ENCODE measurements at places on chromosomes 3 and 15.

GRCh38 chr15:32652178-32652577, 10.7 kb downstream of the SCG5 start:
- no peak for DNase-seq

- DNase-seq = no peak
Observed at GRCh38 chr3:30954426-30954825, 60.0 kb upstream of the GADL1 start.

GRCh38 chr3:44477312-44478030, at the start of gene ZNF445:
ZNF445 (minus strand) TSS chr3:44477670; CDS start chr3:44455549, 22,121 bp downstream.
- peak; percentile 88 for DNase-seq

DNA sequence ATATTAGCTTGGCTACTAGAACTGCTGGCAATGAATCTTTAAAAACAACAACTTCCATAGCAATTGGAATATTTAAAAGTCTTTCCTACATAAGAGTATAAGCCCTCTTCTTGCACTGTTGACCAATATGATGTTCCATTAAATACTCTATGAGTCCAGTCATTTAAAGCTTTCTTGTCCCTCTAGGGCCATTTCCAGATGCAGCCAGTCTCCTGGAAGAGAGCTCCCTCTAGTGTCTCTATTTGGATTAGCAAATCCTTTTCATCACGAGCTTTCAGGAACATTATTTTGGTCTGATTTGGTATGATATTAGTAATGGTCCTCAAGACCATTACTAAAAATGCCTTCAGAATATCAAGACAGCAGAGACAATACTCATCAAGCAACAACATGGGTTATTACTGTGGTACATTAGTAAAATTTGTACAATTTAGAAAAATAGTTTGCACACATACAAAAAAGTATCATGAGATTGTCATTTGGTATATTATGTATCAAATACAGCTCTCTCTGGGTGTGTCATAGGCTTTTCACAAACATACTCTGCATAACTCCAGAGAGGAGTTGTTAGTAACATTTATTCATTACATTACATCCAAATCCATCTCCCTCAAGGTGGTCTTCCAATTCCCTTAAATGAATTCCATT, 101.3 kb downstream of the DPH6 start:
- peak; percentile 45 for DNase-seq

GRCh38 chr3:94694894-94695293, 632.0 kb downstream of the NSUN3 start:
- DNase-seq = no peak

GRCh38 chr3:161148832-161149475, 43.8 kb upstream of the B3GALNT1 start:
- no peak for DNase-seq

- no peak for DNase-seq
Observed at GRCh38 chr3:124876401-124876878, 10.7 kb downstream of the ITGB5 start.

- no peak for DNase-seq
Observed at GRCh38 chr15:26724381-26725150, 48.3 kb downstream of the GABRB3 start.

DNA sequence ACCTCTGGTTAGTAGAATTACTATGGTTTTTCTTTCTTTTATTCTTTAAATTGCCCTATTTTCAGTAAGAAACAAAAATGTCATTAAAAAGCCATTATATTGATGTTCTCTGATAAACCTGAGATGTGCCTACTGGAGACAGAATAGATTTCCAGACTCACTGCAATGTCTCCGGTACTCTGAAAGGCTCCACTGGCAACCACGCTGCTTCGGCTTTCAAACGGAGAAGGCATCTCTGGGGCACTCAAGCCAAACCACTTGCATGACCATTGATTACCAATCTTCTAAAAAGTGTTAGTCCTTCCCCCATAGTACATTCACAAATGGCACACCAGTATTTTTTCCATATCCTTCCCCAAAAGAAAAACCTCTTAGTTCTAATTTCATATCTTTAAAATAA, 82.6 kb downstream of the CBLB start:
- no peak for DNase-seq

DNA sequence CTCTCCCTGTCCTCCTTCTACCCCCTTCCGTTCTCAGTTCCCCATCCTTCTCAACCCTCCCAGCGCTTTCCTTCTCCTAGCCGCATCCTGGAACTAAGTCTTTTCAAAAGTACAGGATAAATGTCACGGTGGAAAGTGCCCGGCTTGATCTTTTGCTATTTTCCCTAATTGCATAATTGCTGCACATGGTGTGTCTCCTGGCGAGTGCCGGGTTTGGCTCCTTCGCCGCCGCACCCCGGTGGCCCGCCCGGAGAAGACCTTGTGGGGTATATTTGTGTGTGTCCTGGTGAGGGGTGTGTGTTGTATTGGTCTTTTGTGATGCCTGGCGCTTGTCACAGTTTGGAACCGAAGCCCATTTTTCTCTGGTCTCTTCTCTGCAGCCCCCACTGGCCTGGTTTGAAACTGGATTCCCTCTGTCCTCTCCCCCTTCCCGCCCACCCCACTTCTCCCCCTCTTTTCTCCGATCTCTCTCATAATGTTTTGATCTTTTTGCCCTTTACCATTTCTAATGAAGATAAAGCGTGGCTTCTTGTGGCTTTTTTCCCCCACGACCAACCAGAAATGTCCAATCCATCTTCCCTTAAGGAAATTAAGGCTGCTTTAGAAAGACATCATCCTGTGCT, 692 bp downstream of the UBE2E2 start:
- peak; percentile 33 for DNase-seq

Data from GM13977 (cell line).